ENCODE measurements at places on chromosomes 2 and 18.
A peak's percentile ranks its signal among the peaks of the same experiment; 100 is the strongest.

DNA sequence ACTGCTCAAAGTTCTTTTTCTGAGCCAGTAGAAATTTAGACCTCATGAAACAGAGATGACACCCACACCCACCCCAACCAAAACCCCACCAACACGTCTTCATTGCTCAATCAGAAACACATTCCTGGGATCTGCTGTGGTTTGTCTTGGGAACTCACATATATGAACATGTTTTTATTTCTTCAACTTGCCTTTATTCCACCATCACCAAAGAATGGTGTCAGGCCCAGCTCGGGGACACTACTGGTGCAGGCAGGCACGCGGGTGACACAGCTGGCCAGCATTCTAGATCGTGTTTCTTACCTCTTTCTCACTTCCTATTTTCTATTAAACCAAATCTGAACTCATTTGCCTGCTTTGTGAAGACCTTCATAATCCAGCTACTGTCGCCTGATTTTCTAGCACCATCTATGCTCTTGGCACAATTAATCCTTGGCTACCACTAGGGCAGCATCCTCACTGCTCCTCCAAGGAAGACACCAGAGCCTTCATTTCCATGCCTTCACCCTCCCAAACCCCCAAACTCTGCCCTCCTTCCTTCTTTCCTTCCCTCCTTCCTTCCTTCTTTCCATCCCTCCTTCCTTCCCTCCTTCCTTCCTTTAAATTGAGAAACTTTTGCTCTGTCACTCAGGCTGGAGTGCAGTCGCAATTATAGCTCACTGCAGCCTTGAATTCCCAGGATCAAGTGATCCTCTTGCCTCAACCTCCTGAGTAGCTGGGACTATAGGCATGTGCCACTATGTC is 157.1 kb downstream of the BCL2 start:
- DNase-seq = no peak

DNA sequence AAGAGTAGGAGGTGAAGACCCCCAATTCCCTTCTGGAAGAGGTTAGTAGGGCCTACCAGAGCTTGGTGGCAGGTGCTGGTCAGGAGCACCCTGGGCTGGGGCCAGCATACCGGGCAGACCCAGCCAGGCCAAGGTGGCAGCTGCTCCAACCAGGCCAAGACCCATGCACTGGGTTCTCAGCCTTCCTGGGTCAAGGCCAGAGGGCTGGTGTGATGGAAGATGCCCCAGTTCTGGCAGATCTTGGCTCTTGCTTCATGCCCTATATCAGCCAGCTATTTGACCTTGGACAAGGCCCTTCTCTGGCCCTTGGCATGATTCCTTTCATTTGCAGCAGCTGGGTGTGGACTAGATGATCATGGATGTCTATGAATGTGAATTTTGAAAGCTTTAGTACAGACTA is 57.7 kb downstream of the PRKCE start:
- DNase-seq = no peak

- peak; percentile 60 for DNase-seq
These were observed 58.1 kb upstream of the RALBP1 start for GRCh38 chr18:9417073-9417851.

DNA sequence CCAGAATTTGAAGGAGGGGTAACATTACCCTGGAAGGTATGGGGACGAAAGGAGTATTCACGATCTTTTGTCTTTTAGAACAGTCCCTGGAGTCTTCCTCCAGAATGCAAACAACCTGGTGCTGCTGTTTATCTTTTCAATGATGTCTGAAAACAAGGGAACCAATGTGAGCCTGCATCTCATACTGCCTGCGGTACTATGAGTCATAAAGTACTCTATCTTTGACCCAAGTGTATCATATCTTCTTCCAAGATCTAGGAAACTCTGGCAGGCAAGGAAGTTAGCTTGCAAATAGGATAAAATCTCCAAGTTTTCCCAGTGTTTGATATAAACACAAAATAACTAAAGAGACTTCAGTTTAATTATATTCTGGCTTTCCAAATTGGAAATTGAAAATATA is 968.5 kb downstream of the LRP1B start:
- no peak for DNase-seq

DNA sequence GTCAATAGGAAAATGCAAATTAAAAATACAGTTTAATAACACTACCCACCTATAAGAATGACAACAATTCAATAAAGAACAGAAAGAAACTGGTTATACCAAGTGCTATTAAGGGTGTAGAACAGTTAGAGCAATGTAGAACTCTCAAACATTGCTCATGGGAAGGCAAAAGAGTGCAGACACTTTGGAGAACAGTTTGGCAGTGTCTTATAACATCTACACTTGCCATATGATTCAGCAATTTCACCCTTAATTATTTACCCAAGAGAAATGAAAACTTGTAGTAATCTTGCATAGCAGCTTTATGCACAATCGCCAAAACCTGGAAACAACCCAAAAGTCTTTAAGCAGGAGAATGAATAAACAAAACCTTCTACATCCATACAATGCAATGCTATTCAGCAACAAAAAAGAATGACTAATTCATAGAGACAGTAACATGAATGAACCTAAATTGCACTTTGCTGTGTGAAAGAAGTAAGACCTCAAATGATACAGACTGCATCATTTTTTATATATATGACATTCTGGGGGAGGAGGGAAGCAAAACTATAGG is 455.2 kb downstream of the THSD7B start:
- DNase-seq = no peak

- DNase-seq = no peak
These were observed 285.4 kb downstream of the ZEB2 start for GRCh38 chr2:144234542-144234871.

DNA sequence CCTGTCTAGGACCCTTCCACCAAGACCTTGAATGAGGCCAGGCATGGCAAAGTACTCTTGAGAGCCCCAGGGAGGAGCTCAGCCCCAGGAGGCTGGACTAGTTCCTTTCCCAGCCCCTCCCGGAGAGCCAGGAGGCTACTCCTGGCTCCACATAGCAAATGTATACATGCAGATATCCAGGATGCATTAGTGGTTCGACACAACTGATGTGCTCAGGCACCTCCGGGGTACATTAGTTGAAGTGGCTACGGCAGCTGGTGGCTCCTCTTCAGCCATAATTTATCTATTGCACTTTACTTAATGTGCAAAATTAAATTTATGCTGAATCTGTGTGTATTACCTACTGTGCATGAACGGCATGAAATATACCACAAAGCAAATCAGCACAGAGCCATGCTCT is 182.8 kb upstream of the MEIS1 start:
- DNase-seq = no peak

DNA sequence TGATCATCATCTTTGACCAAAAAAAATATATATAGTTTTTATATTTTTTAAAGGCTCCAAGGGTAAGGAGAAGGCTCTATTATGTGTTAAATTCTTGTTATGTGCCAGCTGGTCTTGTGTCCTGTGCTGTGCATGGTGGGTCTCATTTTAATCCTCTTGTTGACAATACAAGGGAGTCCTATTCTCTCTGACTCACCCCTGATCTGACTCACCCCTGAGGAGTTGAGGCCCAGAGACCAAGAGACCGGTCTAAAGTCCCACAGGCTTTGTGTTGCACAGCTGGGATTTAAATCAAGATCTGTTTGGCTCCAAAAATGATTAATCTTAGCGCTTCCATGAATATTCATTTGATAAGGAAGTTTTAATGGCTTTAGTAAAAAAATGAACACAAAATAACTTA is 25.7 kb downstream of the MC2R start:
- no peak for DNase-seq

GRCh38 chr18:2919600-2919999 is 72.8 kb downstream of the EMILIN2 start:
- DNase-seq = no peak

DNA sequence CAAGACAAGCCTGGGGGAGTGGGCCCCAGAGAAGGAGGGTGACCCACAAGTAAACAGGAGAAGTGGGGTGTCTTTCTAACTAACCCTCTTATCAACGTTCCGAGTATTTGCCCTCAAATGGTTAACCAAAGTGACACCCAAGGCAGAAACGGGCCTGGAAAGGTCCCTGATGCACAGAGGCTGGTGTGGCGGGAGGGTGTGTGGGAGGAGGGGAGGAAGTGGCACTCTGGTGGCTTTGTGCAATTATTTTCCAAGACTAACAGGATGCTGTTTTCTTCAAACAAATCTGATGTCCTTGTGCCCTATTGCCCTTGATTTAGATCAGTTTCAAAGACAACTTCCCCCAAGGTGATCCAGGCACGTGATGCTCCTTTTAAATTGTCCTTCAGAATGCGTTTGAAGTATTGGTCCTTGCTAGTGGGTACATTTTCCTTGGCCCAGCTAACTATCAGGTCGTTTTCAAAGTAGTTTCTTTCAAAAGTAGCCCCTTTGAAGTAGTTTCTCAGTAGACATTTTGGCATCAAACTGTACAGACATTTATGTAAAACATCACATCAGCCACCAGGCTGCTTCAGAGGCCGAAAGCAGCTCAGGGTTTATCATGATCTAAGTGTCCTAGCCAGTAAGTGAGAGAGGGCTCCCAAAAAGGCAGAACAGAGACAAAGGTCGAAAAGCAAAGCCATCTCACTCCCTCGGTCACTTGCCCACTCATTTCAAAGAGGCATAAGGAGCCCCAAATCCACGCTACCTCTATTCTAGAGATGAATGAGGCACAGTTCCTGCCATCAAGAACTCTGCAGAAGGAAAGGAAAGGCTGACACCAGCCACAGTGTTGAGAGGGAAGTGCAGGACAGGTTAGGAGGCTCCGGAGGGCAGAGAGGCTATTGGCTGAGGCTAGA is 371.1 kb upstream of the ID2 start:
- DNase-seq = no peak

DNA sequence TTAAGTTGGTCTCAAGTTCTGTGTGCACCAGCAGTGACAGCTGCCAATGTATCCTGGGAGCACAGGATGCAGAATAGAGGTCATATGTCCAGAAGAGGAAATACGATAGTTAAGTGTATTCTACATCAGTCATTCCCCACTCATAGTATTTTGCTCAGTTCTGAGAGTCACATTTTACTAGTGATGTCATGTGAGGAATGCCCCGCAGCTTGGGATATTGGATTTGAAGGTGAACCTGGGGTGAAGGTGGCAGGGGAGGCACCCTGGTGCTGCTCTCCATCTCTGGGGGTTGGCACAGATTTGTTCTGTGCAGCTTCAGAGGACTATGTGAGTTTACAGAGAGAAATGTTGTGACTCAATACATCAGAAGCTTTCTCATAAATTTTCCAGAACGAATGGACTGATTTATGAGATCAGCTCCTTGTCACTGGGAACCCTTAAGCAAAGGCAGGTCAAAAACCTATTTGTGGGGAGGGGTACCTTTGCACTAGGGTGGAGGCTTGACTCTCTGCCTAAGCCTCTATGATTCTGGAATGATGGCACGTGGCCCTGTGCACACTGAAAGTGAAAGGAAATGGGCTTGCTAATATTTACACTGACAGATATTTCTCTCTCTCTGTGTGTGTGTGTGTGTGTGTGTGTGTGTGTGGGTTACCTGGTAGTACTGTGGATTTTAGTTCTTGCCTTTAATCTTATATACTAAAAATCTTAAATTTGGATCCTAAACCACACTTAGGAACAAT is 95.9 kb downstream of the NEB start:
- DNase-seq = no peak

GRCh38 chr2:39099870-39100728 is 20.8 kb downstream of the SOS1 start:
- DNase-seq = no peak

DNA sequence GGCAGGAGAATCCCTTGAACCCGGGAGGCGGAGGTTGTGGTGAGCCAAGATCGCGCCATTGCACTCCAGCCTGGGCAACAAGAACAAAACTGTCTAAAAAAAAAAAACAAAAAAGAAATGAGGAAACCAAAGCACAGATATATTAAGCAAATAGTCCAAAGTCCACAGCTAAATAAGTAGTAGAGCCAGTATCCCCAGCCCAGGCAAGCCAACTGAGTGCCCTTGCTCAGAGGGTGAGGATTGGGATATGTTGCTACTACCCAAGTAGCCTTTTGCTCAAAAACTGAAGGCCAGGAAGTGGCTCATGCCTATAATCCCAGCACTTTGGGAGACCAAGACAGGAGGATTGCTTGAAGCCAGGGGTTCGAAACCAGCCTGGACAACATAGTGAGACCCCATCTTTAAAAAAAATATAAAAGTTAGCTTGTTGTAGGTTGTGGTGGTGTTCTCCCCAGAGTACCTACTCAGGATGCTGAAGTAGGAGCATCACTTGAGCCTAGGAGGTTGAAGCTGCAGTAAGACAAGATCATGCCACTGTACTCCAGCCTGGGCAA is 5.4 kb downstream of the CFAP36 start:
- DNase-seq = no peak

GRCh38 chr2:172339371-172340010 is 87.9 kb upstream of the ITGA6 start:
- DNase-seq = no peak

GRCh38 chr18:75405351-75405750 is 22.2 kb downstream of the SMIM21 start:
- no peak for DNase-seq

- DNase-seq = no peak
These were observed 37.7 kb downstream of the ID2 start for GRCh38 chr2:8719528-8719927.

DNA sequence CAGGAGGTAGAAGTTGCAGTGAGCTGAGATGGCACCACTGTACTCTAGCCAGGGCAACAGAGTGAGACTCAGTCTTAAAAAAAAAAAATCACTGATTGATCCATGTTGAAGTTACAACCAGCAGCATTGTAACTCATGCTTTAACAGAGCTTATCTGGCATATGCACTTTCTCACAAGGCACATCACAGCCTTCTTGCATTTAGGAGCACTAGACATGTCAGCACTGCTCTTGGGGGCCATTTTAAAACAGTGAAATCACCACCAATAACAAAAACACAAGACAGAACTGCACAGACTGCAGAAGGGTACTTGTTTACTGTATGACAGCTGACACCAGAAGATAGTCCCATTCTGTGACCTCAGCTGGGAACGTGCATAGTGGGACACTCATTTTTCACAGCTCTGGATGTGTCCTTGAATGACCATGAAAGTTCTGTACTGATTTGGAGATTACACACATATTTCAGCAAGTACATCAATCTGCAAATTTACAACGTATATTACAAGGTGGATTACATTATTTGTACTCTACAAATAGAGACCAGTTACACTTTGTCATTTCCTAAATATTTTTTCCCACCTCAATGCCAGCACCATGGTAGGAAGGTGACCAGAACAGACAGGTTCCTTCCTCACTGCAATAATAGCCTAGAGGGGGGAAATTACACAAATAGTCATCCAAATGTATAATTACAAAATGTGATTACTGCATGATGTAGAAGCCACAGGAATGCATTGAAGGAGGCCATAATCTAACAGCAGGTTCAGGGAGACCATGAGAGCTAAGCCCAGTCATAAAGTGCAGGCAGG is 35.1 kb downstream of the CCBE1 start:
- DNase-seq = no peak

DNA sequence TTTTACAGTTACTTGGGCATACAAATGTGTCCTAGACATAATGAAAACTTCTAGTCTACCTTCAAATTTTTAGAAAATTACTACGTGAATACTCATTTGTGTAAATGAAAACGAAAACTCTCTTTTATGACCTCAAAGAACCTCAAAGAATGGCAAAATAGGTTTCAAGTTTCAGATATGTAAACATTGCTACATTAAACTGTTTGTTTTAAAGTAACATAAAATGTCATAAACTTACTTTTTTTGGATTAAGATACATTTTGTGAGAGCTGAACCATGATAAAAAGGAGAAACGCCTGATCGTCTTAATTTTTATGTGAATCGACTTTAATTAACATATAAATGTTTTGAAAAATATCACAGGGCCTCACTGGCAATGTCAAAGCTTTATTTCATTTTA is 91.4 kb downstream of the PPP1R1C start:
- DNase-seq = no peak
